Germinal center (tissue), 1 donor: ENCODE measurements at places on chromosomes 3 and 15.
A peak's percentile ranks its signal among the peaks of the same experiment; 100 is the strongest.

DNA sequence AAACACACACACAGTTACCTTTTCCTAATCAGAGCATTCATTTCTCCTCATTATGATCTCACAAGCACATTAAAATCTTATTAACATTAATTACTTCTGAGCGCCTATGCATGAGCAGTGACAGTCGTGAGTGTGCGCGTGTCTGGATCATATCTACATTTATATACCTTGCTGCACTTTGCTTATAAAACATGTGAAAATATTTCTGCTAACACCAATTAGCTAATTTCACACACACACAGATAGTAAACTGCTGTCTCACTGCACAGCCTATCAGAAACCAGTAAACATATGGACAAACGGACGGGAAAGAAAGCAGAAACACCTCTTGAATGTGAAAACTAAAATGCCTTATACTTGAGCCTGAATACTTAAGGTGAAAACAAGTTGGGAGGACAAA, 64.8 kb downstream of the ZBTB20 start:
- DNase-seq = no peak

- no peak for DNase-seq
Measured at GRCh38 chr3:13234666-13235065, 161.4 kb upstream of the IQSEC1 start.

GRCh38 chr15:79981831-79982455, 10.9 kb upstream of the BCL2A1 start:
- peak; percentile 38 for DNase-seq

DNA sequence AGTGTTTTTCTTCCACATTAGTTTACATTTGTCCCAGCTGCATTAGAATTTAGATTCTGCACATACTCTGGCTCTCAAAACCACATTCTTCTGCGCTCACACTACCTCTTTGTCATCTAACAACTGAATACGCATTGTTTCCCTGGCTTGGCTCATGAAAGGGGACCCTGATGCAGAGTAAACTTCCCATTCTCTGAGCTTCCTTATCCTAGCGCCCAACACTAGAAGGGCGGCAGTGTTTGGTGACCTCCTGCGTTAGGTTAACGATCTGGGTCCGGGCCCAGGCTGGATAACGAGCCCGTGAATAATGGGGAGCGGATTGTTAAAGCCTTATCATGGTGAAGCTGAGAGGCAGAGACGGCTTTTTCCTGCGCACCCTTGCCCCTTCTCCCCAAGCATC, 63.9 kb downstream of the ETV5 start:
- no peak for DNase-seq

GRCh38 chr15:47750030-47750739, 32.9 kb downstream of the SEMA6D start:
- DNase-seq = no peak

DNA sequence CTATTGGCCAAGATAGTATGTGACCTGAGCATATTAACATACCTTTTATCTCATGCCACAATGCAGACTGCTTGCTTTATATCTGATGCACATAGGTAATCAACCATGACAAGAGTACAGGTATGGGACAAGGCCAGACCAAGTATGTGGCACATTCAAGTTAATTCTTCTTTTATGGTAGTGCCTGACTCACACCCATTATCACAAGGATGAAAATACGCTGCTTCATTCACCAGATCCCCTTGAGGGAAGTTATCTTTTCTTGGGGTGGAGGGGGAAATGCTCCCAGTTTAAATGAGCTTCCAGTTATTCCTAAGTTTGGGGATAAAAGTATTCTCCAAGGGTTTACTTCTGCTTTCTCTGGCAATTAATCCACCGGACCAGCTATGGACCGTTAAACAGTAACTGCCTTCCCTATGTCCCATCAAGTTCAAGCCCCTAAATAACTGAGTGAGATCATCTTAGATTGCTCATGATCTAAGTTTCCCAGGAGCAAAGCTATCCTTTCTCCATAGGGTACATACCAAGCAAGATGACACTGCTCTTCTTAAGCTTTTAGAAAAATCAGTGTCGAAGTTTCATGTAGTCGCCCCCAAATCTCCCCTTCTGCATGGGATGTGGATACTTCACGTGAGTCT, 1.9 kb downstream of the COL8A1 start:
- no peak for DNase-seq

GRCh38 chr15:58678683-58679082, 70.8 kb downstream of the ADAM10 start:
- no peak for DNase-seq

GRCh38 chr15:38509152-38509551, 55.2 kb downstream of the FAM98B start:
- no peak for DNase-seq

DNA sequence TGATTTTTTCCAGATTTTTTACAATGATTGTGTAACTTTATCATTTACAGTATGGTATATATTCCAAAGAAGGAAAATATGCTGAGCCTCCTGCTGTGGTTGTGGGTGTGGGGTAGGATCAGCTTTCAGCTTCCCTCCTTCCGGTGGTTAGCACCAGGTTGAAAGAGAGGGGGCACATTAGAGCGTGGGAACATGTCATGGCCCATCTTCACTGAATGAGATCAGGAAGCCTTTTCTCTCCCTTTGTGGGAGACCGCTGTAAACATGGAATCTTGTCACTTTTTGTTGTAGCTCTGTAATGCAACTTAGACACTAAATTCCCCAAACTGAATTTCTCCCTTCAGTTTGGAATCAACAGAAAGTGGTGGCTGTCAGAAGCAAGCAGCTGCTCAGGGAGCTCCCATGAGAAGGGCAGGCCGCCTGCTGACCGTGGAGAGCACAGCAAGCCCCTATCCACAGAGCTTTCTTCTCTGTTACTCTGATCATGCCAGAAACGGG, 86.7 kb upstream of the LIMD1 start:
- DNase-seq = no peak

- DNase-seq = peak; percentile 65
Measured at GRCh38 chr3:46953234-46954010, 23.1 kb downstream of the CCDC12 start.

DNA sequence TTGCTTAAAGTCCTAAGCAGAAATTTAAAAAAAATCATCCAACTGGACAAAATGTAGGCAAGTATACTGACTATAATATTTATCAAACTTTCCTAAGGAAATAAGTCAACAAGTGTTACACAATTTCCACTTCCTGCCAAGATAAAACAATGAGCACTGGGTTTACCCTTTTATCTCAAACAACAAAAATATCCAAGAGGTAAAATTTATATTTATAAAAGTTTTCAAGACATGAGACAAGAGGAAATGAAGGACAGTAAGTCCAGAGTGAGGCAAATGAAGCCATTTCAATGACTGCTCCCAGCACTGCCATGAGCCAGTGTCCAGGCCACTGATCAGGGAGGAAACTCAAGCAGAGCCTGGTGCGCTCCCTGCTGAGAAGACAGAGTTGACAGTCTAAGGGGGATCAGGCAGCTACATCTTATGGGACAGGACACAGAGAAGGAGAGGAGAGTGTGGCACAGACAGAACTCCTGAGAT, 439.4 kb downstream of the RAP2B start:
- no peak for DNase-seq

GRCh38 chr3:14235912-14236295, 57.3 kb downstream of the LSM3 start:
- DNase-seq = no peak

DNA sequence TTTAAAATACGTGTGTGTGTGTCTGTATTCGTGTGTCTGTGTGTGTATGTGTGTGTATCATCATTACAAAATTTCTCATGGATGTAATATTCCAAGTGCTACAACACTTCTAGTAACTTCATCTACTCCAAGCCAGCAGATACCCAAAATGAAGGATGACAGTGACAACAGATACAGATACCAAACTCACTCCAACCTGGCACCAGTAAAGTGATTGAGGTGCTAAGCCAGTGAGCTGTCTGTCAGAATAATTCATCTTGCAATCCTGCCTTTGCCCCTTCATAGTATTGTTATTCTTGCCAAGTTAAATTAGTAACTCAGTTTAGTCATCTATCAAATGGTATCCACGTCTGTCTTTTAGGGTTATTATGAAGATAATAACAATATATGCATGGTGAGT, 58.1 kb downstream of the PLOD2 start:
- DNase-seq = no peak

DNA sequence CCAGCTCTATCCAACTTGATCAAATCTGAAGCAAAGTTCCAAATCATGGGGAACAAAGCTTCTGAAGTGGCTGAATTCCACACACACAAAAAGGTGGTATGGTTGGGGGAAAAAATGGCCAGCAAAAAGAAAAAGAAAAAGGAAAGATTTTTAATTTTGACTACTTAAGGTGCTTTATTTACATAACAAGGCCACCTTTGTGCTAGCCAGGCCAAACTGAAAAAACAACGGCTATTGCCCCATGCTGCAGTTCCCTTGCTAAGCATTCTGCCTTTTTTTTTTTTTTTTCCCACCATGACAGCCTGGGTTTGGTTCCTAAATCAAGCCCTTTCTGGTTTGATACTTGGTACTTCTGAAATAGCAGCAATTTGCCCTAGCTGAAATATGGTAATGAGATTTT, 66.5 kb upstream of the DAZL start:
- DNase-seq = no peak

DNA sequence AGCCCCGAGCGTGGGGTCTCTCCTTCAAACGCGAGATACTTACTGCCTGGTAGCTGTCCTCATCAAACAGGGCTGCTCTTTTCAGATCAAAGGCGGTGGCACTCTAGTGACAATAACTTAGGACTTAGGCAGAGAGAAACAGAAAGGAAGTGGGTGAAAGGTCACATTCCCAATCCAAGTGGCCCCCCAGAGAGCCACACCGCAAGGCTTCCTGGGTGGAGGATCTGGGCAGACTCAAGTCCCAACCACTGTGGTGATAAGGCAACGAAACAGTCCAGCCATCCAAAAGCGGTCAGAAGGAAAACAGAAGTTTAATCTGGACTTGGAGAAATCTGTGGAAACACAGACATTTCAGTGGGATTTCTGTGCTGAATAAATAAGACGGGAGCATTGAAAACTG, 227.2 kb downstream of the ADAMTS17 start:
- no peak for DNase-seq

DNA sequence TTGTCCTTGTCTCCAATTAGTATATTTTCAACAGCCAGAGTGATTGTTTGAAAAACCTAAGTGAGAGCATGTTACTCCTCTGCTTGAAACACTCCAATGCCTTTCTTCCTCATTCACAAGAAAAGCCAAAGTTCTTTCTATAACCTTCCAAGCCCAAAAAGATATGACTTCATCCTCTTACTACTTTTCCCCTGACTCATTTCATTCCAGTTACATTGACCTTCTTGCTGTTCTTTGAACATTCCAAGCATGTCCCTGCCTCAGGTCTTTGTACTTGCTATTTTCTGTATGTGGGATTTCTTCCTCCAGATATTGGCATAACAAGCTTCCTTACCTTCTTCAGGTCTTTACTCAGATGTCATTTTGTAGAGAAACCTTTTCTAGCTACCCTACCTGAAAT, 28.3 kb downstream of the EHHADH start:
- no peak for DNase-seq

DNA sequence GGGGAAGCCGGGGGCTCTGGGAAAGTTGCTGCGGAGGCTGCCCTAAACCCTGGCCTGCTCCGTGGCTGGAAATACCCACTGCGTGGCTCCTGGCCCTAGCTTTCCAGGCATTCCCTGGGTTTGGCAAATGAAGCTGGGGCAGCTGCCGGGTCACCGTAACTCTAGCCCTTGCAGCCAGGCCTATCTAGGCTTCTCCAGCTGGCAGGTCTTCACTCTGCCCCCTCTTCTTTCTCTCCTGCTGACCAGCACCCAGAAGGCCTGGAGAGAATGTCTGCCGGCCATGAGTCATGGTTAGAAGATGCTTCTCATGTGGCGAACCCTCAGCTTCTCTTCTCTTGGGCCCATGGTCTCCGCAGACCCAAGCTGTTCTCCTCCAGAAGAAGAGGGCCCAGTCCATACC, 5.6 kb upstream of the DLL4 start:
- no peak for DNase-seq

DNA sequence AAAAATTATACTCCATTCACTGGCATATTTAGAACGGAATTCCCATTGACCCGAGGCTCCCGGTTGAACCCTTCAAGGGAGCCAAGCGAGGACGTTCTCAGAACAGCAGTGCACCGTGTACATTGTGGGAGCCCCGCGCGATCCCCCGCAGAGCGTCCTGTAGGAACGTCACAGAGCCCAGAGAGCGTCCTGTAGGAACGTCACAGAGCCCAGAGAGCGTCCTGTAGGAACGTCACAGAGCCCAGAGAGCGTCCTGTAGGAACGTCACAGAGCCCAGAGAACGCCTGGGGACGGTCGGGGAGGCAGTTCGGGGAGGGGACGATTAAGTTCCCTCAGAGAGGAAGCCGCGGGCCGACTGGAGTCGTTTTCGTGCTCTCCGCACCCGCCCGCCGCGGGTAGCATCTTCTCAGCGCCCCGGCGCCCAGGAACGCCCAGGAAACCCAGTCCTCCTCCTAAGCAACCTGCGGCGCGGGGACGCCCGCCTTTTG, 506 bp upstream of the ATP1B3 start:
- DNase-seq = peak; percentile 17

GRCh38 chr3:143506190-143506589, 342.1 kb downstream of the SLC9A9 start:
- no peak for DNase-seq

DNA sequence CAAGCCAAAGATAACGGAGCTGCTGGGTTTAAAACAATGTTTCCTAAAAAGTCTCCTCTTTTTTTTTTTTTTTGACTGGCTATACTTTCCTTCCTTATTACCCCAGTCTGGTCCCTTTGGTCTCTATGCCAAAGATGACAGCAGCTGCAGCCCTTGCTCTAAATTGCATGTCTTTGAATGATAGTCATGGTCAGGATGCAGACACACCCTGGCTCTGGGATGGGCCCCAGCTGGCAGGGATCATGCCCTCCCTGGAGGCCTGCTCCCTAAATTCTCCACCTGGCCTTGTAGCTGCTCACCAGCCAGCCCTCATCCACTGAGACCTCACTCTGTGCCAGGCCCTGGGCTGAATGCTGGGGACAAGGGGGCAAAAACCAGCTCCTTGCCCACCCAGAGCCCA, 95.8 kb downstream of the MESD start:
- no peak for DNase-seq

DNA sequence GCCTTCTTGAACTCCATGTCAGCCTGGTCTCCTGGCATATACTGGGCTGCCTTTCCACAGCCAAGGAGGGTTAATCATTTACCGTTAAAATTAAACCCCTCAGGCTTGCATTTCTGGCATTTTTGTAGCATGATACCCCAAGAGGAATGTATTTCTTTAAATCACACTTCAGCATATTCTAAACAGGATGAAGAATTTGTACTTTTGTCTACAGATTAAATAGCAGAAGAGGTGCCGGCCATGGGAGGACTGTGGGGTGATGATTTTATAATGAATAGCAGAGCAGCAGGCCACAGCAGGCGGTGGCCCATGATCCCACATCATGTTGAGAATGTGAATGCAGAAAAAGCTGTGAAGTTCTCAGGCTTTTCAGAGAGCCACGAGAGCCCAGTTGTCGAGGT, 90.2 kb downstream of the ARNT2 start:
- DNase-seq = no peak

GRCh38 chr3:108406661-108407206, 103.7 kb downstream of the MYH15 start:
- DNase-seq = peak; percentile 62

- DNase-seq = no peak
Measured at GRCh38 chr3:169661361-169662131, 2.0 kb downstream of the MECOM start.
